ENCODE measurements at places on chromosomes 4 and X. TPM values are rescaled to one million over a fixed set of nuclear protein-coding genes. Genes with fewer than 3 reads are reported as not detected.

GRCh38 chrX:133654811-133655210, 239.5 kb upstream of the GPC4 start:
- DNase-seq: no peak
- H3K27me3 ChIP-seq: no peaks in the 10 kb centered on the region
- no peak overlapping the region for H3K27ac ChIP-seq
- H3K4me3 ChIP-seq: no peak overlapping the region

DNA sequence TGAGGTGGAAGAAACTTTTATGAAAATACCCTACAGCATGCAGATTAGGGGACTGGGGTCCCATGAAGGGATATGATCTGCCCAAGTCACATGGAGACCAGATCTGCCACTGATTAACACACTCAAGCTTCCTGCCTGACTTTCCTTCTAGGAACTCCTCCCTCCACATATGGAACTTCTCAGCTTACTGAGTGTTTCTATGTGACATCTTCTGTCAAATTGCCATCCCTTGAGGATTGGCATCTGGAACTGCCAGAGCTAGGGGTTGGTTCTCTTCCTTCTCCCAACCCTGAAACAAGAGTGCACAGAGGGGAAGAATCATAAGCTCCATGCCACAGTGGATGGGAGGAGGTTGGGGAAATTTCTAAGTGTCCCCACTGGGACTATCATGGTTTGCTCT, 150.6 kb upstream of the MBNL3 start:
- no peak overlapping the region for H3K4me3 ChIP-seq
- no peaks in the 10 kb centered on the region for H3K36me3 ChIP-seq
- no peaks in the 10 kb centered on the region for H3K4me1 ChIP-seq
- no peak for DNase-seq
- H3K27ac ChIP-seq: no peak overlapping the region

- no peak overlapping the region for H3K4me3 ChIP-seq
- no peak overlapping the region for H3K27ac ChIP-seq
- no peaks in the 10 kb centered on the region for H3K36me3 ChIP-seq
- DNase-seq: no peak
- no peaks in the 10 kb centered on the region for H3K4me1 ChIP-seq
Observed at GRCh38 chr4:26106776-26107175, 192.8 kb downstream of the SMIM20 start.

GRCh38 chr4:94344457-94344856, 1.8 kb upstream of the HPGDS start:
- H3K4me3 ChIP-seq: no peak overlapping the region
- no peak overlapping the region for H3K27ac ChIP-seq
- no peaks in the 10 kb centered on the region for H3K36me3 ChIP-seq
- no peaks in the 10 kb centered on the region for H3K27me3 ChIP-seq
- no peaks in the 10 kb centered on the region for H3K4me1 ChIP-seq
- no peak for DNase-seq

- H3K4me3 ChIP-seq: peak within 1 kb of the TSS; percentile 80
- no peaks in the 10 kb centered on the region for H3K36me3 ChIP-seq
- H3K27me3 ChIP-seq: no peaks in the 10 kb centered on the region
- H3K27ac ChIP-seq: peak within 1 kb of the TSS; percentile 66
- peak; percentile 77 for DNase-seq
Observed at GRCh38 chr4:145481164-145481941, at the start of gene SMAD1. Gene SMAD1, plus strand, starts transcription at chr4:145481853. Its CDS starts 32,761 bp downstream, at chr4:145514614.

GRCh38 chr4:54553001-54553400, 104.8 kb upstream of the KIT start:
- H3K4me3 ChIP-seq: no peak overlapping the region
- no peaks in the 10 kb centered on the region for H3K36me3 ChIP-seq
- peaks cover 2% of the 10 kb centered on the region for H3K4me1 ChIP-seq
- no peak overlapping the region for H3K27ac ChIP-seq

DNA sequence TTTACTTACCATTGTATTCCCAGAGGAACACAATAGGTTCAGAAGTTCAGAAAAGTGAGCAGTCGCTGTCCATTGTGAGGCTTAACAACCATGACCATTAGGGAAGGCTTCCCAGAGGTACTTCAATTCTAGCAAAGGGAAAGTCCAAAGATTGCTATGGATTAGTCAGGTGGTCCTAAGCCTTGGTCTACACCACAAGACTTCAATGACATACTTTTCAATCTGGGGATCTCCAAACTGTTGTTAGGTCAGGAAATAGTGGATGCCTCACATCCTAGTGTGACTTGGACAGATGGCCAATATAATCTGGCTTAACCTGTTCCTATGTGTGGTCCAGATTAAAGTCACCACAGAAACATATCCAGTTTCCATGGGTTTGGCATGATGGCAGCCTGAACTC, 118.0 kb downstream of the SPCS3 start:
- H3K27ac ChIP-seq: no peak overlapping the region
- H3K4me1 ChIP-seq: no peaks in the 10 kb centered on the region
- H3K27me3 ChIP-seq: no peaks in the 10 kb centered on the region
- no peak for DNase-seq
- no peak overlapping the region for H3K4me3 ChIP-seq

- H3K27me3 ChIP-seq: no peaks in the 10 kb centered on the region
- no peaks in the 10 kb centered on the region for H3K36me3 ChIP-seq
- no peak for DNase-seq
- no peak overlapping the region for H3K4me3 ChIP-seq
- H3K27ac ChIP-seq: no peak overlapping the region
Observed at GRCh38 chr4:18291256-18291655, 269.7 kb upstream of the LCORL start.

DNA sequence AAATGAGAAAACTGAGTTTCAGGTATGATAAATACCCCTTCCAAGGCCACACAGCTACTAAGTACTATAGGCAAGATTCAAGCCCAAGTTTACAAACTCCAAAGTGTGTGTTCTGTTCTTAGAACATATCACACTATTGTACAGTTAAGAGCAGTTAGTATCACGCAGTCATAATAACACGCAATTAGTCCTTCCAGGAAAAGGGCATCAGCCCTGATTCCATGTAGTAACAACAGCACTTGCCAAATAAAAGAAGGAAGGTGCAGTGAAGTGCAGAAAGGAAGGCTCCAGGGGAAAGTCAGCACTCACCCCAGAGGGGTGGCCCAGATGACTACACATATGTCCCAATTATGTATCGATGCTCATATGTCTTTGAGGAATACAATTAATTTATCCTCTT, 4.4 kb downstream of the TASL start:
- H3K4me1 ChIP-seq: no peaks in the 10 kb centered on the region
- H3K27ac ChIP-seq: no peak overlapping the region
- H3K4me3 ChIP-seq: no peak overlapping the region
- H3K27me3 ChIP-seq: no peaks in the 10 kb centered on the region
- no peak for DNase-seq

GRCh38 chrX:110852180-110852579, 56.6 kb upstream of the CHRDL1 start:
- no peak overlapping the region for H3K27ac ChIP-seq
- no peak for DNase-seq
- no peaks in the 10 kb centered on the region for H3K36me3 ChIP-seq
- no peak overlapping the region for H3K4me3 ChIP-seq

GRCh38 chr4:117783716-117784115, 250.6 kb upstream of the NDST3 start:
- no peak overlapping the region for H3K27ac ChIP-seq
- no peaks in the 10 kb centered on the region for H3K36me3 ChIP-seq
- DNase-seq: no peak
- H3K4me1 ChIP-seq: no peaks in the 10 kb centered on the region
- H3K4me3 ChIP-seq: no peak overlapping the region

DNA sequence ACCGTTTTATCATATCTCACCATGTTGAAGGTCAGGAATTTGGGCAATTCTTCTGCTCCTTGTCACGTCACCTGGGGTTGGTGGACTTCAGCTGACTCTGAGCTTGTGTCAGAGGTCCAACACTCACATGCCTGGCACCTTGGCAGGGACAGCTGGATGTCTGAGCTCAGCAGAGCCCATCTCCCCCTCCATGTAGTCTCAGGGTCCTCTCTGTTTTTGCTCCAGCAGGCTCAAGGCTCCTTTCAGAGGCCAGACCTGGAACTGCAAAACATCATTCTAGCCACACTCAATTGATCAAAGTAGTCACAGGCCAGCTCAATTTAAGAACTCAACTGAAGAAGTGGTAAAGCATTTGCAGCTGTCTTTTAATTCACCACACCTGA, 45.4 kb downstream of the EDNRA start:
- H3K4me3 ChIP-seq: no peak overlapping the region
- H3K36me3 ChIP-seq: no peaks in the 10 kb centered on the region
- no peaks in the 10 kb centered on the region for H3K4me1 ChIP-seq
- H3K27ac ChIP-seq: no peak overlapping the region
- DNase-seq: no peak

GRCh38 chrX:39816871-39817731, 280.7 kb downstream of the BCOR start:
- H3K36me3 ChIP-seq: no peaks in the 10 kb centered on the region
- H3K27ac ChIP-seq: peak overlapping the region; percentile 90
- DNase-seq: peak; percentile 50
- H3K27me3 ChIP-seq: peaks cover 1% of the 10 kb centered on the region

GRCh38 chr4:145505995-145506394, 24.3 kb downstream of the SMAD1 start:
- H3K4me1 ChIP-seq: peaks cover 13% of the 10 kb centered on the region
- no peak for DNase-seq
- H3K4me3 ChIP-seq: no peak overlapping the region
- H3K36me3 ChIP-seq: no peaks in the 10 kb centered on the region
- H3K27ac ChIP-seq: no peak overlapping the region
- no peaks in the 10 kb centered on the region for H3K27me3 ChIP-seq

DNA sequence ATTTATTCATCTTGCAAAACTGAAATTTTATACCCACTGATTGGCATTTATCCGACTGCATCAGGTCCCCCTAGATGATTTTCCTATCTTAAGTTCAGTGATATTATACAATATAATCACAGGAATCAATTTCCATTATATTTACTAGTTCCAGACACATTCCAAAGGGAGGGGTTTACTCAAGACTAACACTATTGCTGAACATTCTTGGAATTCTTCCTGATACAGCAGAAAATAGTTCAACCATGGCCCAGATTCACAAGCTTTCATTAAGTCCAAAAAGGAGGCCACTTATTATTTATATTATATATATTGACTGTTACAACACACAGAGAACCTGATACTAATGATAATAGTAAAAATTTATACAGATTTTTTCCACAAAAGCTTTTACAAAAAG, 2353.6 kb downstream of the PCDH7 start:
- no peaks in the 10 kb centered on the region for H3K27me3 ChIP-seq
- H3K4me1 ChIP-seq: no peaks in the 10 kb centered on the region
- H3K27ac ChIP-seq: no peak overlapping the region

GRCh38 chrX:23372220-23372902, 37.7 kb downstream of the PTCHD1 start:
- no peaks in the 10 kb centered on the region for H3K4me1 ChIP-seq
- no peak for DNase-seq
- no peak overlapping the region for H3K4me3 ChIP-seq
- H3K27ac ChIP-seq: no peak overlapping the region
- no peaks in the 10 kb centered on the region for H3K27me3 ChIP-seq

DNA sequence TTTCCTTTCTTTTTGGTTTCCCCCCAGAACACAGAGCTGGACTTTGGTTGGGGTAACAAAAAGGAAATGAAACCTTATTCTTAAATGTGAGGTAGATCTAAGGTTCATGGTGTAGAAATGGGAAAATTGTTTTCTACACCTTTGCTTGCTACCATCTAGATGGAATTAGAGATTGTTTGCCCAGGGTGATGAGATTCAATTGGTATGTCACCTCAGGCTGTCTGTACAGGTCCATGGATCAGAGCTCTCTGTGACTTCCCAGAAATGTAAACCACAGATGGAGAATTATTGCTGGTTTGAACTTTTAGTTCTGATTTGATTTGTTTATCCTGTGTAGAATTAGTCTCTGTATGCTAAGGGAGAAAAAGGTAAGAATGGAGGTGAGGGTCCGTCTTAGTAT, 146.7 kb downstream of the PCDH7 start:
- no peak overlapping the region for H3K27ac ChIP-seq
- H3K36me3 ChIP-seq: no peaks in the 10 kb centered on the region
- H3K4me3 ChIP-seq: no peak overlapping the region
- no peaks in the 10 kb centered on the region for H3K27me3 ChIP-seq
- no peak for DNase-seq
- H3K4me1 ChIP-seq: no peaks in the 10 kb centered on the region

- DNase-seq: no peak
- no peaks in the 10 kb centered on the region for H3K4me1 ChIP-seq
- no peaks in the 10 kb centered on the region for H3K27me3 ChIP-seq
- no peaks in the 10 kb centered on the region for H3K36me3 ChIP-seq
- H3K27ac ChIP-seq: no peak overlapping the region
- H3K4me3 ChIP-seq: no peak overlapping the region
Observed at GRCh38 chr4:89739311-89739988, 97.5 kb downstream of the SNCA start.

GRCh38 chr4:11908205-11908604, 479.5 kb upstream of the HS3ST1 start:
- H3K27ac ChIP-seq: no peak overlapping the region
- peak overlapping the region; percentile 16 for H3K4me3 ChIP-seq
- no peaks in the 10 kb centered on the region for H3K4me1 ChIP-seq

- H3K27ac ChIP-seq: no peak overlapping the region
- H3K36me3 ChIP-seq: no peaks in the 10 kb centered on the region
- no peak for DNase-seq
- no peaks in the 10 kb centered on the region for H3K4me1 ChIP-seq
Observed at GRCh38 chrX:154737136-154737535, 13.7 kb downstream of the GAB3 start.

DNA sequence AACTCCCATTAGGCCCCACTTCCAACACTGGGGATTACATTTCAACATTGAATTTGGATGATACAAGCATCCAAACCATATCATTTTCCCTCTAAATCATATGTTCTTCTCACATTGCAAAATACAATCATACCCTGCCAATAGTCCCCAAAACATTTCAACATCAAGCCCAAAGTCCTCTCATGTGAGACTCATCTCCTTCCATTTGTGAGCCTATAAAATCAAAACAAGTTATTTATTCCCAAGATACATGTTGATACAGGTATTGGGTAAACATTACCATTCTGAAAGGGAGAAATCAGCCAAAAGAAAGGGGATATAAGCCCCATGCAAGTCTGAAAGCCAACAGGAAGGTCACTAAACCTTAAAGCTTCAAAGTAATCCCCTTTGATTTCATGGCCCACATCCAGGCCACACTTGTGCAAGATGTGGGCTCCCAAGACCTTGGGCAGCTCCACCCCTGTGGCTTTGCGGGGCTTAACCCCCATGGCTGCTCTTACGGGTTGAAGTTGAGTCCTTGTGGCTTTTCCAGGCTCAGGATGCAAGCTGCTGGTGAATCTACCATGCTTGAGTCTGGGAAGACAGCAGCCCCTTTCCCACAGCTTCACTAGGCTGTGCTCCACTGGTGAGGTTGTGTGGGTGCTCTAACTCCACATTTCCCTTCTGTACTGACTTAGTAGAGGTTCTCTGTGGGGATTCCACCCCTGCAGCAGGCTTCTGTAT, 40.6 kb upstream of the SERTM2 start:
- no peaks in the 10 kb centered on the region for H3K4me1 ChIP-seq
- DNase-seq: no peak
- H3K36me3 ChIP-seq: no peaks in the 10 kb centered on the region
- H3K27ac ChIP-seq: no peak overlapping the region
- no peaks in the 10 kb centered on the region for H3K27me3 ChIP-seq
- H3K4me3 ChIP-seq: no peak overlapping the region

- H3K27me3 ChIP-seq: no peaks in the 10 kb centered on the region
- peak; percentile 48 for DNase-seq
- H3K4me3 ChIP-seq: peak overlapping the region; percentile 47
- peaks cover 7% of the 10 kb centered on the region for H3K36me3 ChIP-seq
Observed at GRCh38 chrX:48958635-48959094, 1.3 kb upstream of the OTUD5 start.

The EXOC1L gene
- total RNA-seq: not detected

The CXCR3 gene
- not detected for total RNA-seq

The PABPC1L2A gene
- 0.73 TPM for total RNA-seq

The EVC gene
- total RNA-seq: 9.8 TPM

The ARHGAP36 gene
- 0.32 TPM for total RNA-seq

The APOOL gene
- total RNA-seq: 8.1 TPM

The LANCL3 gene
- total RNA-seq: 0.36 TPM

Data from H1 (cell line).